ENCODE measurements at places on chromosomes 4 and X.

DNA sequence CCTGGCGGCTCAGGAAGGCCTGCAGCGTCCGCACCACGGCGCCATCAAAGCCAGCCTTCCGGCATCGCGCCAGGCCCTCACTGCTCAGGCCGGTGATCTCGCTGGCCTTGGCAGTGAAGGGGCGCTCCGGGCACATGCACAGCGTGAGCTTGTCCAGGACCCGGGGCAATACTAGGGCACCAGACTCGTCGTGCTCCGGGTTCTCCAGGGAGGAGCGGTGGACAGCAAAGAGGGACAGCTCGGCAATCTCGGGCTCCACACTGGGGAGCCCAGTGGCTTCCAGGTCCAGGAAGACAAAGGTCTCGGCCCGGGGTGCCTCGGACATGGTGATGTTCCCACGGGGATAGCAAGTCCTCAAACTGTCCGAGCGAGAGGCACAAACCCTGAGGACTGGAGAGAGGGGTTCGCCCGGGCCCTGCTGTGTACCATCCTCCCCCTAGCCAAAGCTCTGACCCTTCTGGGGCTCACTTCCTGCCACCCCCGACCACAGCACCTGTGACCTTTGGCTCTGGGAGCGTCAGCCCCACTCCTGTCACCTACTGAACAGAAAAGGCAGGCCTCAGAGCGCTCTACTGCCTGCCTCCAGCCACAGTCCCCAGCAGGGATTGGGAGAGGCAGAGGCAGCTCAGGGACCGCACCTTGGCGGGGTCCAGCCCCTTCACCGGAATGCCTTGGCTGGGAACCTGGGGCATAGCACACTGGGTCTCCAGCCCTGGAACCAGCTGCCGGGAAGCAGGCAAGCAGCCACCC lies 575 bp downstream of the TREX2 start:
- DNase-seq = no peak

DNA sequence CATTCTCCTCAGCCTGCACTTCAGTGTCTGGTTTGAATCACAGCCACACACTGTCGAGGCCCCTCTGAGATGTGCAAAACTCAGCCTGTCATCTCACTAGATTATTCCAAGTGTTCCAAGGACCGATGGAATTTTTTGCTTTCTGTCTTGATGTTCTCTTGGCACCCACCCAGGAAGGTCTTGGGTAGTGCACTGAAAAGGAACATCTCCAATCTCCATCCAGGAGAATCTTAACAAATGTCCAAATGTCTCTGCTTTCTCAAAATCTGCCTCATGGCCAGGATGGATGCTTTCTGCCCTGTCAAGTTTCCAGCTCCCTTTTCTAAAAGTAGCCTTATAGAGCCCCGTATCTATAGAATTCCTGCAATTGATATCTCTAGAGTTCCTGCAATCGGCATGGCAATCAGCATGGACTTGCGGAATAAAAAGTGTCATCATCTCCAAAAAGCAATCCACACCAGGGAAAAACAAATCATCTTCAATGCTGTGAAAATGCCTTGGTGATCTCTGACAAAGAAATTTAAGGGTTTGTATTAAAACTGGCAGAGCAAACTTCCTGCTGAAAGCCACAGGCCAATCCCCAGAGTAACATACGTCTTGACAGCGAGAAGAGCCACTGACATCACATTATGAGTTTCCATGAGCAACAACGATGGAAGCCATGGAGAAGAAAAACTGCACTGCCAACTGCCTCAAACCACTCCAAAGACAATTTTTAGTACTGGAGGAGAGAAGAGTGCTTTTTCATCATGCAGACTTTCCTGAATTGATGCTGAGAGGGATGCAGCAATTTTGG lies 215.3 kb upstream of the FAM9B start:
- no peak for DNase-seq

GRCh38 chr4:21041708-21042107 lies 341.4 kb downstream of the PACRGL start:
- DNase-seq = peak; percentile 0

GRCh38 chrX:52422884-52423283 lies 54.1 kb downstream of the XAGE2 start:
- DNase-seq = no peak

DNA sequence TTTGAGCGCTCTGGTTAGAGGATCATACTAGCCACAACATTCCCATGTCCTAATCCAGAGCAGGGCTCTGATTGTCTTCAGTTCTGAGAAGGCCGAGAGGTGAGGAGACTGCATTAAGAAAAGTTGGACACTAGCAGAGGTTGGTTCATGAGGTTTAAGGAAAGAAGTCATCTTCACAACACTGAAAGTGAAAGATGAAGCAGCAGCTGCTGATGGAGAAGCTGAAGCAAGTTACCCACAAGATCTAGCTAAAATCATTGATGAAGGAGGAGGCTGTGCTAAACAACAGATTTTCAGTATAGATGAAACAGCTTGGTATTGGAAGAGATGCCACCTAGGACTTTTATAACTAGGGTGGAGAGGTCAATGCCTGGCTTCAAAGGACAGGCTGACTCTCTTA lies 36.8 kb downstream of the RAP1GDS1 start:
- DNase-seq = no peak

DNA sequence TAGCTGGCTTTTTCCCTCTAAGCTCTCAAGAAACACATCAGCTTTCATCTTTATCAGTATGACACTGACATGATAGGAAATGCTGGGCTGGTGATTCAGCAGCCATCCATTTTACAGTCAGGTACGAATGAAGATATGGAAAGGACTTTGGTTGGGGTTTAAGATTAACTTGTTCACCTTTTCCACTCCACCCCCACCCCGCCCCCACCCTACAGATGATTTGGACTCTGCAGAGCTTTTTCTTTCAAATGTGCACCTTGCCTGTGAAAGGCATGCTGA lies 132.6 kb downstream of the AKAP4 start:
- DNase-seq = no peak

GRCh38 chr4:53120778-53121177 lies 245.1 kb downstream of the SCFD2 start:
- DNase-seq = no peak

DNA sequence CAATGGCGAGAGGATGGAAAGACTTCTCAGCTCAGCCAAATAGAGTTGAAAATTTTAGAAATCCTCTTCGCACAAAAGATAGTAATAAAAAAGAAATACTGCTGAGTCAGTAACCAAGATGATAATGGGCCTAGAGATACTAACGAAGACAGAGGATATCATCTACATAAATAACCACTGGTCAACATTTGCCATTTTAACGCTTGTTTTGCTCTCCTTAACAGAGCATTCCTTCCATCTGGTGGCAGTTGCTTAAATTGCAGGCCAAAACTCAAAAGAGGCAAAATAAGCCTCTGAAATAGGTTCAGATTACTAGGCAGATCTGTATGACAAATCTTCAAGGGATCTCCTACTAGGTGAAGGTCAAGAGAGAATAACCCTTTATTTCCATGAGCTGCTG lies 51.7 kb upstream of the MCF2 start:
- no peak for DNase-seq

Measured in stimulated activated CD8-positive, alpha-beta memory T cell treated with anti-CD3 and anti-CD28 coated beads, Interleukin-2, amount 100 ng/mL, for 1 hour (primary cell).